ENCODE measurements at places on chromosomes 5 and 9.

- no peak for DNase-seq
Measured at GRCh38 chr9:104258296-104259011, 164.3 kb downstream of the SMC2 start.

DNA sequence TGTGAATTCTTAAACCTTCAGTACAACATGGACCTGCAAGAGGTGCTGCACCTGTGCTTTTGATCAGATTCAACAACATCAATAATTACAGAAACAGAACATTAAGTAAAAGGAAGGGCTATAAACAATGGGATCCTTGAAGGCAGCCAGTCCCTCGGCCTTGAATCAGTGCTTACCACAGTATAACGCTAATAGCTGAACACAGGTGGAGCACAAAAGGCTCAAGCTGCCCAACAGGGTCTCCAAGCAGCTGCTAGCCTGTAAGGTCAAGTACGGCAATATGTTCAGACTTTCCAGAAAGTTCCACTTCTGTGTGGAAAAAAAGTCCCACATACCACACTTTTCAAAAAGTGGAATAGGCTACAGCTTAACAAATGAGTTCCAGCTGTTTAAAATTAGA lies 61.9 kb upstream of the ITGA1 start:
- no peak for DNase-seq

DNA sequence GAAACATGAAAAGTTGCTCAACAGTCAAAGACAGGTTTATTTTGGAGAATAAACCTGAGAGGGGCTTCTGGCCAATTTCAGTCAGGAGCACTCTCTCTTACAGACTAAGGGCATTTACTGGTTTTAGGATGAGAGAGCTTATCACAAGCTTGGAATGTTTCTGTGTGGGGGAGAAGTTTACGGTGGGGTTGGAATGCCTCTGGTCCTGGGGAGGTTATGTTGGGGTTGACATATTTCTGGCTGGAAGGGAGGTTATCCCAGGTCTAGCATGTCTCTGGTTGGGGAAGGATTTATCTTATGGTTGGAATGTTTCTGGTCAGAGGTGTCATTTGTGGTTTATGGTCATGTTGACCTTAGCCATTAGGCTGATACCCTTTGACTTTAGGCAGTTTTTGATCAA lies 1867.3 kb downstream of the EFNA5 start:
- DNase-seq: no peak

DNA sequence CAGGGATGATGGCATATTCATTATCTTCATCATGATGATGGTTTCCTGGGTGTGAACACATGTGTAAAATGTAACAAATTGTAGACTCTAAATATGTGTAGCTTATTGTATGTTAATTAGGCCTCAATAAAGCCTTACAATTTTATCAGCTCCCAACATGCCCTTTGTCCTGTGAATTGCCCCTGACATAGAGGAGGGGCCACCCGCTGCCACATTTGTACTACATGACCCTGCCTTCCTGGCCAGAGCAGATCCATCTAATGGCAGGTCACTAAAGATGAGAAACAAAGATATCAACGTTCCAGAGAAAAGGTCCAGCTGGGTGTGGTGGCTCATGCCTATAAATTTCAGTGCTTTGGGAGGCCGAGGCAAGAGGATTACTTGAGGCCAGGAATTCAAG lies 117.2 kb downstream of the CAAP1 start:
- DNase-seq: no peak

DNA sequence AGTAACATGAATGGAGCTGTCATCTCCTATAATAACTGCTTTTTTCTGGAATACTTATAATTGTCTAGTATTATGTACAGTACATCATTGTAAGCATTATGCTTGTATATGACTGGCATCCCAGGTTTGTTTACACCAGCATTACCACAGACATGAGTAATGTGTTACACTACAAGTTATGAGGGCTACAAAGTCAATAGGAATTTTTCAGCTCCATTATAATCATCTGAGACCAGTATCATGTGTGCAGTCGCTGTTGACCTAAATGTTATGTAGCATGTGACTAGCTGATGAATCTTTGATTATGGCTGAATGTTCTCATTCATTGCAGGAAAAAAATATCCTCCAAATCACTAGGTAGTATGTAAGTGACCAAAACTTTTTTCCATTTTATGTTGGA lies 2.2 kb downstream of the ZCCHC9 start:
- no peak for DNase-seq

- no peak for DNase-seq
Measured at GRCh38 chr9:85339338-85339737, 402.4 kb downstream of the AGTPBP1 start.

DNA sequence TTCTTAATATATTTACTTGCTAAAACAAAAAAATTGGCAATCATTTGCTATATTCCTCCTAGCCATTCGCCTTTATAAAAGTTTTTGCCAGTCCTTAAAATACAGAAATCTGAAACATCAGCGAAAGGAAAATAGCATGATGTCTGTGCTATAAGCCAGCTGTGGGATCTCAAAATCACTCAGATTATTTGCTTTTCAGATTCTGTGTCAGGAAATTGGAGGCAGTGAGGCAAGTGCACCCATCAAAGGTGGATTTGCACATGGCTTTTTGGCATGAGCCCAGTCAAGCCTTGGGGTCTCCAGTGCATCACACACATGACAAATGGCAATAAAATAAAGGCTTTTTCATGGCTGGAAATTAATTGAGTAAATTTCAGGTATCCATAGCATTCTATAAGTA lies 196.8 kb upstream of the DAPK1 start:
- no peak for DNase-seq

DNA sequence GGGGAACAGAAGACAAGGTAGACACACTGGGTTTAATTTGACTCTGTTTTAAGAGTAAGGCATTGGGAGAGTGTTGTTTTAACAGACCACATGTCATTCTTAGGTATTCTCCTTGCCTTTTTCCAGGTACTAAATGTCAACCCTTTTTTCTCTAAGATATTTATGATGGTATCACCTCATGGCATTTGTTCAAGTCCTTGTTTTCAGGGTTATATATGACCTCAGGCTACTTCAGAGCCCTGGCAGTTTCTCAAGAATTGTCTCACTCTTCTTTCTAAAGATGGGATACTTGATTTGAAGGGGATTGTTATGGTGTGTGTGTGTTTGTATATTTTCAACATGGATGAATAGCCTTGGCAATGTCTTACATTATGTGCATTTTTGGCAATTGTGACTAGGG lies 131.1 kb upstream of the ACTBL2 start:
- no peak for DNase-seq

DNA sequence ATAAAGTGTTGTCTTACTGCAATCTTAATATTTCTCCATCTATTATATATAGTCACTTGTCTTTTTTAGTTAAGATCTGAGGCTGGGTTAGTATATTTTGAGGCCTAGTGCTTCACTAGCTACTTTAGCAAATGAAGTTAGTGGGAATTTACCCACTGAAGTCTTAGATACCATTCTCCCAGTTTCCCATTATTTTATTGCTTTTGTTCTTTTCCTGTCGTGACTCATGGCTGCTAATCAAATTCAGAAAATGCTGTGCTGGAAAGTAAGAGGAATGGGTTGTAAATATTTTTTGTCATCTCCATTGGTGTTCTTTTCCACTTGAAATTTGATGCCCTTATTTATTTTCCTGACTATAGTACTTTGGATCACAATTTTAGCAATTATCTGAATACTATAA lies 14.2 kb downstream of the TCERG1 start:
- DNase-seq: no peak

DNA sequence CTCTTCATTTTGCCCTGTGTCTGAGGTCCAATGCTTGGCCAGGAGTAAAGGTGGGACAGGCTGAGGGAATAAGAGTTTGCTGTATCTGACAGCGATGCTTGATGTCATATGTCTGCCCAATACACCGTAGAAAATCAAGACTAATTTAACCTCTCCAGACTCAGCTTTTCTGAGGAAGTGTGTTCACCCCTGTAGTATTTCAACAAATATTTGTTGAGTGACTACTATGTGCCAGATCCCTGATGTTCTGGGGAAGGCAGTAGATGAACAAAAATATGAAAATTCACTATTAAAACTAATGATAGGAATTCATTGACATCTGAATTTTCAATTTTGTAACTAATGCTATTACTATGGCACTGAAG lies 489.7 kb downstream of the EBF1 start:
- no peak for DNase-seq

GRCh38 chr5:143231416-143231815 lies 172.1 kb downstream of the NR3C1 start:
- no peak for DNase-seq

- no peak for DNase-seq
Measured at GRCh38 chr9:36063804-36064447, 27.2 kb downstream of the RECK start.

DNA sequence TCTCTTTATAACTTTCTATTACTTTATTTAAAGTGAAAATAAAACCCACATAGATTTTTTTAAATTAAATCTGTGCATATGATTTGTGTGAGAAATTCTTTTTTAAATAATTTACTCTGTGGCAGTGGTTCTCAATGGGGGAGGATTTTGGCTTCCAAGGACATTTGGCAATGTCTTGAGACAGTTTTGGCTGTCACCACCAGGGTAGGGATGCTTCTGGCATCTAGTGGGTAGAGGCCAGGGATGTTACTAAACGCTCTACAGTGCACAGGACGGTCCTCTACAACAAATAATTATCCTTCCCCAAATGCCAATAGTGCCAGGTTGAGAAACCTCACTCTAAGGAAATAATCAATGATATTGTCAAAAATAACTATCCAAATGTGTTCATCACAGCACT lies 177.9 kb upstream of the CCNG1 start:
- no peak for DNase-seq

- DNase-seq: no peak
Measured at GRCh38 chr5:15703901-15704300, 203.9 kb downstream of the FBXL7 start.

DNA sequence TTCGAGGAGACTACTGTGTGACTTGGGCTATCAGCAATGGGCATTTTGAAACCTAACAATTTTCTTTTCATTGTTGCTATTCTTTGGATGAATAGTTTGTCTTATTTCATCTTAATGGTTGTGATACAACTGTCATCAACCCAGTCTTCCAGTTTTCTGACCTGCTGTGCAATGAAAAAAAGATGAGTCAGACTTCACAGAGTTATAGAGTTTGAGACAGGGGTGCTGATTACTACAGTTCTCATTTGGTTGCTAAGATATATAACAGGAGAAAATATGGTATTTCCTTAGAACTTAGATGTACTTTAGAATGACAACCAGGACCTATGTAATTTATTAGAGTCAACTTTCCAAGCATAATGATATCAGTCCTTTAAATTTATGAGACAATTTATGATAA lies 564.4 kb upstream of the NUDT12 start:
- DNase-seq: no peak

- DNase-seq: no peak
Measured at GRCh38 chr9:94627287-94627686, 12.0 kb downstream of the FBP1 start.

- no peak for DNase-seq
Measured at GRCh38 chr5:158929552-158930218, 170.0 kb downstream of the EBF1 start.

- no peak for DNase-seq
Measured at GRCh38 chr9:71446473-71447411, 321.6 kb downstream of the CEMIP2 start.

GRCh38 chr5:6392561-6392960 lies 14.2 kb upstream of the MED10 start:
- no peak for DNase-seq

DNA sequence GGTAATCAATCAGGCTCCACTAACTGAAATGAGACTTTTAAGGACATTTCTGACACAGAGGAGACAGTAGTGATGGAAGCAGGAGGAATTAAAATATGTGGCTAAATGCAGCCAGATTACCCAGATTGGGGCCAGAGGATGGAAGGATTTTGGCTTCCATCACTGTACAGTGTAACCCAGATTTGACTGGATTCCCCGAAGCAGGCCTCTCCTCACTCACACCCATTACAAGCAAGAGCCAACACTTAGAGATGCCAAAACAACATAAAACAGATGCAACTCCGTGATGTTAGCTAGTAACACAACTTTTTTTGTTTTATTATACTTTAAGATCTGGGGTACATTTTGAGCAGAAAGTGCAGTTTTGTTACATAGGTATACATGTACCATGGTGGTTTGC lies 17.6 kb downstream of the TEK start:
- no peak for DNase-seq

DNA sequence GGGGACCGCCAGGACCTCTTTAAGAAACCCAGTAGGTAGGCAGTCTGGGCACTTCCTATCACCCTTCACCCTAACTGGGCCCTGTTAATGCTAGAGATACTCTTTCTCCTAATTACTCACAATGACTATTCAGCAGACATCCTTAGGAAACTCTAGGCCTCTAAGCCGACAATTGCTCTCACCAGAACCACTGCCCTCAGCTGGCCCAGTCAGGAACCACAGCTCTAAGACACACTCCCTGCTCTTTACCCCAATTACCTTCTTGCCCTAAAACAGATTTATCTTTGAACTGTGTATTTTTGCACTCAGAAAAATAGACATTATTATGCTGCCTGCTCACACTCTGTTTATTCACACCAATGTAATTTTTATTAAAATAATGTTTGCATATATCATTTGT lies 432.6 kb upstream of the SLC30A5 start:
- DNase-seq: no peak

GRCh38 chr9:121394292-121394691 lies 24.2 kb upstream of the STOM start:
- no peak for DNase-seq

DNA sequence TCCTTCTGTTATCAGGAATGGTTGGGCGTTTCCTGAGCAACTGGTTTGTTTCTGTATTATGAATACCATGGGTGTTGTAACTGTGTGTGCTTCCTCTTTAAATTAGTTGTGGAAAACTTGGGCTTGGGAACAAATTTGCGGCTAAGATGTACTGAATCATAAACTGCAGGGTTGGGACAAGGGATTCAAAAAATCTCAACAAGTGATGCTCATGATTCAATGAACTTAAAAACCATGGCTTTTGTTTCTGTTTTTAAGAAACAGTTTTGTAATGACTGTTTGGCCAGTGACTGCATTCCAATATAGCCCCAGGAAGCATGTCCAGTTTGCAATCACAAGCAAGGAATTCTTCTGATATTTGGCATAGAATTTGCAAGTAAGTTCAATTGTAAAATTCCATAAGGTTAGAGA lies 657.5 kb upstream of the WWC1 start:
- DNase-seq: no peak

GRCh38 chr5:176775409-176775808 lies 35.0 kb upstream of the UNC5A start:
- no peak for DNase-seq

DNA sequence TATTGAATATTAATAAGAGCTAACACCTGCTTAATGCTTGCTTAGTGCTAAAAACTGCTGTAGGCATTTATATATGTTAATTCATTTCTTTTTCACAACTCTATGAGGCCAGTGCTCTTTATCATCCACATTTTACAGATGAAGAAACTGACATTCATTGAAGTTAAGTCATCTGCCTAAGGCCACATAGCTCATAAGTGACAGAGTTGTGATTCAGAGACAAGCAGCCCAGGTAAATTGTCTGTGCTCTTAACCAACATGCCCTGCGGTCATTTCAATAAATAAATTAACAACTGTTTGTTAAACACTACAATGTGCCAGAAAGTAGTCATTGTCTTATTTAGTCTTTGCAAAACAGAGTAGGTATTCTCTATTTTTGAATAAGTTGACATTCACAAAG lies 1354.4 kb upstream of the C9orf72 start:
- DNase-seq: no peak
